Right ventricle myocardium superior (tissue), 1 donor: ENCODE measurements at places on chromosomes 1 and 21.

DNA sequence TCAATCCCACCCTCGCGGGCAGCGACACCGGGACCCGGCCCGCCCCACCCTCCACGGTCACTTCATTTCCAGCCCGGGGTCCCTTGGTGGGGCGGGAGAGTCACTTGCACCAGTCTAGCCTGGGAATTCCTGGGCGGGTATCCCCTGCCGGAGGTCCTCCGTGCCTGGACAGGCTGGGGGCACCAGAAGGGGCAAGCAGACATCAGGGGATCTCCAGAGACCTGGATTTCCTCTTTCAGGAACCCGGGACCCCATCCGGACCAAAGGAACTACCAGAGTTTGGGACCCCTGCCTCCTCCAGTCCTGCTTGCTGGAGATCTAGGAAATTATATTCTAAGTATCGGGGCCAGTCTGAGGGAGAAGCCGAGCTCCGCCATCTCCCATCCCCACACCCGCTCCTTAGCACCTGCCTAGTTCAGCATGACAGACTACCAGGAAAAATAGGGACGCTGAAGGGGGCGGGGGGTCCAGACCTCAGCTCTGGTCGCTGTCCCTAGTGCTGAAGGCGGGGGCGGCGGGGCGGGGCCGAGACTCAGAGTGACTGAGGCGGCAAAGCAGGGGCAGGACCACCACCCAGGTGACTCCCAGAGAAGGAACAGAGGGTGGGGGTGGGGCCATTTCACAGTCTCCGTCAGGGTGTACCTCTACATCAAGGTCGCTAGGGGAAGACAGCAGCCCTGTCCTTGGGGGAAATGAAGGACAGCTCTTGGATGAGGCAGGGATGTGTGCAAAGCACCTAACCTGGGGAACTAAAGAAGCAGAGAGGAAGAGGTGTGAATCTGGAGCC lies 832 bp downstream of the HCN3 start:
- peak; percentile 69 for DNase-seq

GRCh38 chr1:219938706-219939105 lies 10.3 kb upstream of the SLC30A10 start:
- no peak for DNase-seq

GRCh38 chr1:113178522-113178921 lies 105.5 kb downstream of the LRIG2 start:
- no peak for DNase-seq

DNA sequence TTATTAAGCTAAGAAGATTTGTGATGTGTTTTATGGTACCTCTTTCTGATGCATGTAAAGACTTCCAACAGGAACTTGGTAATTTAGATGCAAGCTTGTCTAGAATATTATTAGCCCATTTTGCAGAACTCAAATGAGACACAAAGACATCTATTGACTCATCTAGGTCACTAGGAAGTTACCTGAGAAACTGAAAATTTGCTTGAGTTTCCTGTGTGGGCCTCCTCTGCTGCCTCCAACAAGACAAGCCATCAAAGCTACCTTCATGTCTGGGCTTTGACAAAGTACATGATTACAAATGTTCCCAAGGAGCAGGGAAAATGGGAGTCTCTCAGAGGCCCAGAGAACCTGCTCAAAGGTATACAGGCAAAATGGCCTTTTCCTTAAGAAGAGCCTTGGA lies 5.6 kb downstream of the RUNX1 start:
- no peak for DNase-seq

DNA sequence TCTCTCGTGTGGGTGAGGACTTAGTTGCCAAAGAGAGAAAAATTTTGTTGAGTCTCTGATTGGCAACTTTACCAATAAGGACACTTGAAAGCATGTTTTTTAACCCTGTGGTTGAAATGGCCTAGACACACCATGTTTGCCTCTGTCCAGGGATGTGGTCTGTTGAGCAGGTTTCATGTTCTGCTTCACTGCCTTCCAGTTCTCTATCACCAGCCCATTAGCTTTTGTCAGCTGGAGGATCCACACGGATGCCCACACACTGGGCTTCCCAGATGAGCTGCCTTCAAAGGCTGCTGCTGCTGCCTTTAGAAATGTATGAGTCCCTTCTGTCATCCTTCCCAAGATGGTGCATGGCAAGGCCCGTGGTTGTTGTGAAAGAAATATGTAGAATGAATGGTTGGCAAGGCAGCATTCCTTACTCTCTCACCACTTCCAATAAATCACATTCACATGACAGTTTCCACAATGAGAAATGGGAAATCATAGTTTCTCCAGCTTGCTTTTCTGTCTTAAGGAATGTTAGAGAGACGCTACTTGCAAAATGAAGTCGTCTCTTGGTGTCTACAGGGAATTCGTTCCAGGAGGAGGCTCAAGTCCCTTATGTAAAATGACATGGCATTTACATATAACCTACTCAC lies 108.2 kb upstream of the SLC35F3 start:
- DNase-seq, result no peak

DNA sequence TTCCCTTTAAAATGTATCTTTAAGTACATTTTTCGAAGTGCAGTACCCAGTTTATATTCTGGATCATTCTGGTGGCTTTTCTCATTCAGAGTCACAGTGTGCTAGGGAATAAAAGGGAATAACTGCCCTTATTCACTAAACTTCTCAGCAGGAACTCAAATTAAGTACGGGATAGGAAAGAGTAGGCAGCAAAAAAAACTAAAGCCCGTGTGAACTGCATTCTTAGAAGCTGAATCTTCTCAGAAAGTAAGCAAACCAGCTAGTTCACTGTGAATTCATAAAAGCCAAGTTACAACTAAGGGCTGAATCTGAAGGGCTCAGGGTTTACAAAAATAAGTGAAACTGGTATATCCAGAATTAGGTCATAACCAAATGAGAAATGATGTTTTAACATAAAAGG lies 22.0 kb downstream of the PRPF38A start:
- no peak for DNase-seq

GRCh38 chr1:29969576-29969975 lies 733.3 kb downstream of the PTPRU start:
- no peak for DNase-seq

DNA sequence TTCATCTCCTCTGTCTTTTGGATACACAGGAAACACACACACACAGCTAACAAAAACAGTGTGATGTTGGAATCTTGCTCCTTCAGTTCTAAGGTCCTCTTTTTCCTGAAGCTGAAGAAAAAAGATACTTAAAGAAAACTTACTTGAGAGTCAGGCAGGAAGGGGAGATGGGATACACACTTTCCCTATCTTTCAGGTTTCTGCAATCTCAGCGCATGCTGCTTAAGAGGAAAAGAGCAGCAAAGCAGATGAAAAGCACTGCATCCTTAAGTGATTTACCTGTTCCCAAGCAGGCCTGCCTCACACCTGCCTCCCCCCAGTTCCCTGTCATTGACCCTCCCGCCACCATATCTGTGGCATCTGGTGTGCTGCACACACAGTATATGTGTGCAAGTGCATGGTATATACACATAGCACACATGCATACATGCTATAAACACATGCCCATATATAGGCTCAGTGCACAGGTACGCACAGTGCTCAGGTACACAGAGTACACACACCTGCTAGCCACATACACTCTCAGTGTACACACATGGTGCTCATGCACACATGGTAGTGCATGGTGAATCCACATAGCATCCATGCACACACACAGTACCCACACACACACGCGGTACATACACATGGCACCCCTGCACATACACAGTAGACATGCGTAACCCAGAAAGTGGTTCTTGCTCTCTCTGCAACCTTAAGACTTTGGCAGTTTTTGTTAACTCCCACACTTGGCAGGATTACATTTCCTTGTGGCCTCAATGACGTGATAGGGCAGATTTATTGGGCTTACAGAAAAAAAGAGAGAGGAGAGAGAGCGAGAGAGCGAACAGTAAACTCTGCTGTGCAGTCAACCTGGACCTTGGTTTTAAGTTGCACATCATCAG lies 166.9 kb downstream of the TOMM20 start:
- no peak for DNase-seq

- no peak for DNase-seq
Observed at GRCh38 chr1:246771366-246771765, 47.2 kb downstream of the SCCPDH start.

DNA sequence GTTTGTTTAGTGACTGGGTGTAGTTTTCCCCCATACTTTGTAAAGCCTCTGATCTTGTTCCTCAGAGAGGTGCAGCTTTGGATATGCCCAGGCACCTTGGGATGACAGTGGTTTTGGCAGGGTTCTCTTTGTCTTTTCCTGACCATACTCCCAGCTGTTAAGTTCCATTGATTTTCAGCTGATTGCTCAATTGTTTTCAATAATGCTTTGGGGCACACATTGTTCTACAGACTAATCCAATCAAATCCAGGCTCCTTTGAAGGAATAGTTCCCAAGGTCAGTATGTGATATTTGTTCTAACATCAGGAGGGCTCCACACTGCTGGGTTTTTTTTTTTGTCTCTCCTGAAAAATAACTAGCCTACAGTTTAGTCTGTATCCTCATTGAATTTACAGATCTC lies 24.8 kb downstream of the PPP2R5A start:
- no peak for DNase-seq
